ENCODE measurements at places on chromosomes 1 and 21.

DNA sequence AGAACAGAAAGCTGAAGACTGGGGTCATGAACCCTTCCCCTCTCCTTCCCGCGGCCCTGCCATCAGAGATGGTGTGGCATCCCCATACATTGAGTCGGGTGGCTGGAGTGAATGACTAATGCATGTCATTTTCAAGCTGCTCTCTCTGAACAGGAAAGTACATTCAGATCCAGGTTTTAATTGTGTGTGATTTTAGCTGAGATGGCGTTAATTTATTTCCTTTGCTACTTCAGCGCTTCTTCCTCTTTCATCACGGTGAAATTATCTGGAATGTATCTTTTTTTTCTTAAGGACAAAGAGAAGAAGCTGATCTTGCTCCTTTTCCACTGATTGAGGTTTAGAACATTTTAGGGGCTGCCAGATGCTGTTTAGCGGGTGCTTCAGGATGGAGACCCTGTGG lies 8.6 kb upstream of the LRRN2 start:
- DNase-seq = no peak

GRCh38 chr1:225724251-225724650 lies 53.4 kb upstream of the SRP9 start:
- DNase-seq = no peak

- DNase-seq = no peak
Observed at GRCh38 chr1:44575396-44575795, 98.9 kb downstream of the TMEM53 start.

DNA sequence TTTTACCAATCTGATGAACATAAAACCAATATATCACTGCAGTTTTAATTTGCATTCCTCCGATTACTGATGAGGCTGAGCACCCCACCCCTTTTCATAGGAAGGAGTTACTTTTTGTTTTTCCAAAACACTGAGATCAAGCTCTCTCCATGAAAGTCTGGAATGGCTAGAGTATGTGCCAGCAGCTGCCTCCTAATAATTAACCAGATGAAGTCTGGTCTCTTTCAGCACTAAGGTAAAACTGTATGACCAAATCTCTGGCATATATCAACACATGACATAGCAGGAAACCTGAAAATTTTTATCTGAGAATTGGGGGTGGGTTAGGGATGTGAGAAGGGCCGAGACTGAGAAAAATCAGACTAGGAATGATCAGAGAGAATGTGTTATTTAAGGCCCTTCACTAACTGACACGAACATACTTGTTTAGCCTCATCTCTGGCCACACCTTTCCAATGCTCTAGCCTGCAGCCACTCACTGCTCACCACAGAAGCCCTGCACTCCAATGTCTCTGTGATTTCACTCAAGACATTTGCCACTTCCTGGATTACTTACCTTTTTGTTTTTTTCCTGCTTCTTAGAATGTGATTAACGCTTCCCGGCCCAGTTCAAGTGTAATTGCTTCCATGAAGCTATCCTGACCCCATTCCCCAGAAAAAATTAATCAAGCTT lies 34.7 kb downstream of the WASF2 start:
- no peak for DNase-seq

DNA sequence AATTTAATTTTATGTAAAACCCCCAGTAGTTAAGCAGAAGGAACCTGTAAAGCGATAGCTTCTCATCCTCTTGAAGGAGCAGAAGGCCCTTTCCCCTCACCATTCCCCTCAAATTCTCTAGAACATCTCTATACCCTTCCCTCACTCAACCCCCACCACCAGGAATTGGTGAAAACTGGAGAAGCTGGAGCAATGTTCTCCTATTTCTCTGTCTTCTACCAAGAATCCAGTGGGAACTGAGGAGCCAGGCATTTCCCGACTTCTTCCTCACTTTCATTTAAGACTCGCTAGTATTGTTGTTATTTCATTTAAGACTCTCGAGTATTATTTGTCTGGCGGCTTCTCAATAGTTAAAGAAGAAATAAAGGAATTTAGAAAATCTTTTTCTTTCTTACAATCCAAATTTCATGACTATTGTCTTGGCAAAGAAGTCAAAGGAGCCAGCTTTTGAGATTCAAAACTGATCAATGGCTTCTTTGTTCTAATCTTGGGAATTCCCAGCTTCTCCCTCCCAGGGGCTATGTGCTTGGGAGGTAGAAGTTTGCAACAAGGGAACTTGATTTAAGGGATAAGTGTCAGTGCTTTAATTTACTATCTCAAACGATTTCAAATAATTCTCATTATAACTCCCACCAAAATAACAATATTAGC lies 253.3 kb upstream of the ADGRL2 start:
- DNase-seq = no peak

DNA sequence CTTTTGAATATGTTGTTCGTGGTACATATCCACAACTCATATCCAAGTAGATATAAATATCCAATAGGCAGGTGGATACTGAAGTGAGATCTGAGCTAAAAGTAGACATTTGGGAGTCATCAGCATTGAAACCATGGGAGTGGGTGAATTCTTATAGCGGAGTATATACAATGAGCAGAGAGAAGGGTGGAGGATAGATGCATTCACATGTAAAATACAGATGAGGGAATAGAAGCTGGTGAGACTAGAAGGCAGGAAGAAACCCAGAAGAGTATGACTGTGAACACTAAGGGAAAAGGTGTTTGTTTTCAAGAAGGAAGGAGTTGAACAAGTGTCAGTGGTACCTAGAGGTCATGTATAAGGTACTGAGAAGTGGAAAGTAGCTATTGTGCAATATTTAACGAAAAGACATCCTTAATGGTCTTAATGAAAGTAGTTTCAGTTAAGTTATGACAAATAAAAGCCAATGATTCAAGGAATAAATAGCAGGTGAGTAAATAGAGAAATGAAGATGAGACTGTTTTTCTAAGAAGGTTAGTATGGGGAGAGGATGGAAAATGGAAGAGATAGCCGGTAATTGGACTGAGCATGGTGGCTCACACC lies 181.6 kb upstream of the CACYBP start:
- no peak for DNase-seq

DNA sequence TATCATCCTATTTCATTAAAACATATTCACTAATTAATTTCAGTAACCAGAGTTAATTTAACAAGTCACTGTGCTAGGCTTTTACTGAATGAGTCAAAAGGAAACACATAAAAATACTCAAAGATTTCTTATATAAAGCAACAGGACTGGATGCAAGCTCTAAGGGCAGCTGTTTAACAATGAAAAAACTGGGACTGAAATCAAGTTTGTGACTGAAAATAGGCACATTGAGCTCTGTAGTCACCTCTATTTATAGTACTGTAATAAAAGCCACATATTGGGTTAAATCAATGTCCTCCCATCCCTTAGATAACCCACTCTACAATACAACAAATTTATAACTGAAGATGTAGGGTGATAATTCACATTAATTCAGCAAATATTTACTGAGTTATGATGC lies 52.4 kb downstream of the SMYD3 start:
- DNase-seq = no peak

DNA sequence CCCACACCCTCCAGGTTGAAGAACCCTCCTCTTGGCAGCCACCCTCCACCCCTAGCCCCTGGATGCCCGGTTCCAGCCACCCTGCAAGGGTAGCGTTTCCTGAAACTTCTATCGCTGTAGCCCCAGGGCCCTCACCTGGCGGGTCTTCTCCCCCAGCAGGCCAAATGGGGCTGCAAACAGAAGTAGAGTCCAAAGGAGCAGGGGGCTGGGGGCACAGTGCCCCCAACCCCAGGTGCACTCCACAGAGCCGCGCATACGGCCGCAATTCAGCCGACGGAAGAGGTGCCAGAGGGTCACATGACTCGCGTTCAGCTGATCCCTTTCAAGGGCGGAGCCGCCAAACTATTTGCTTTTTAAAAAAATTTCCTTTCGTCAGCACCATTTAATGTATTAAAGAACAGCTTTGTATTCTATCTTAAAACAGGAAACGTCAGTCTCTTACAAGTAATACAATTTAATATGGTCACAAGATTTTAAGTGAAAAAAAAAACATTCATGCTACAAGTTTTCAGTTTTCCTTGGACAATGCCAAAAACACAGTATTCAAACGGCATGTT lies at the start of gene GLMP:
GLMP (minus strand) TSS at position 289 of the 557 bp plus-strand sequence; CDS start at position 255, 34 bp downstream.
- peak; percentile 45 for DNase-seq

GRCh38 chr1:31581821-31582810 lies 5.8 kb downstream of the TINAGL1 start:
- DNase-seq = no peak

GRCh38 chr1:206513312-206514111 lies 6.2 kb downstream of the RASSF5 start:
- no peak for DNase-seq

GRCh38 chr1:150564051-150564991 lies 15.1 kb downstream of the MCL1 start:
- no peak for DNase-seq

- DNase-seq = no peak
Observed at GRCh38 chr1:48807554-48808260, 31.0 kb upstream of the BEND5 start.

DNA sequence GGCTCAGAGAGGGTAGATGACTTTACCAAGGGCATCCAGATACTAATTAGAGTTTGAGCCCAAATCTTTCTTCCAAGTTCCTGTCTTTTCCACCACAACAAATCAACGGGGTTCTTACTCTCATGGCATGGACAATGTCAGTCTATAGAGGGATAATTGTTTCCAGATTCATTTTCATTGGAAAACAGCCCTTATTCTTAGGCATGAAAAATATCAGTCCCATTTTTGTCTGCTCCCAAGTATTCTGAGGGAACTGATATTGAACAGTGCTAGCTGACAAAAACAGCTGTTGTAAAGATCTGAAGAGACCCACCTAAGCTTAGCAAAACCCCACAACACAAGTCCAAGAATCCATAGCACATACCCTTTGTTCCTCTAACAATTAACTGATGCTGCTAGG lies 349.1 kb upstream of the BEND5 start:
- DNase-seq = no peak

- no peak for DNase-seq
Observed at GRCh38 chr1:106688446-106688845, 368.0 kb upstream of the PRMT6 start.

- no peak for DNase-seq
Observed at GRCh38 chr21:29177800-29178199, 47.4 kb downstream of the MAP3K7CL start.

DNA sequence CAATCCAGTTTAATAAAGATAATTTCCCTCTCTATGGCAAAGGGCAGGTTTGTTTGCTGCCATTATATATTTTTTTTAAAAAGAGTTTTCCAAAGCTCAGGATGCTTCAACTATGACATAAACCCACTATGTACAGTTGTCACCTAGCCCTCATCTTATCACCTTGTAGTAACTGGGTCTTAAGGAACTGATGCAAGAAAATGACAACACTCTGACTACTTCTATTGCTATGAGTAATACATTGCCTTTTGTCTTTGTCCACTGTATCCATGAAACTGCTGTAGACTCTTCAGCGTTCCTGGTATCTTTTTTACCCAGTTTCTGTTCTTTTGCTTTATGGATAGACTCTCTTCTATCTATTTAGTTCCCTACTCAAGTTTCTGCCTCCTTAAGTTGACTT lies 586.5 kb downstream of the NEGR1 start:
- no peak for DNase-seq
